ENCODE measurements at places on chromosomes 2 and 18.
A peak's percentile ranks its signal among the peaks of the same experiment; 100 is the strongest.

GRCh38 chr18:3595369-3596273 lies 145.6 kb downstream of the TGIF1 start:
- peak; percentile 66 for DNase-seq

DNA sequence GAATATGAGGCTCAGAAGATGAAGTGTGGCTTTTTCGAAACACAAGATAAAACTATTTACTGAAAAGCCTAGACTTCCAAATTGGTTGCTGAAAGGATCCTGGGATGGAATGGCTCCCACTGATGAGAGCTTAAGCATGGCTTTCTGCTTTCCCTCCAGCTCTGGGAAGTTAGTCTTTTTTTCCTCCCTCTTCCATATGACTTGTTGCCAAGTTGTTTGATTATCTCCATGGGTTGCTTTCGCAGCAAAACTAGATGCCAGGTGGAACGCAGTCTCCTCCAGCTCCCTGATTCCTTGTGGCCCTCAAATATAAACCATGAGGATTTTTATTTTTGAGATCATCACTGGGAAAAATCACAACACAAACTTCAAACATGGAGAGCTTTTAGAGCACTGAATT lies 276.5 kb downstream of the LRRTM1 start:
- DNase-seq: no peak

- no peak for DNase-seq
Observed at GRCh38 chr2:207632575-207633493, 7.6 kb upstream of the METTL21A start.

DNA sequence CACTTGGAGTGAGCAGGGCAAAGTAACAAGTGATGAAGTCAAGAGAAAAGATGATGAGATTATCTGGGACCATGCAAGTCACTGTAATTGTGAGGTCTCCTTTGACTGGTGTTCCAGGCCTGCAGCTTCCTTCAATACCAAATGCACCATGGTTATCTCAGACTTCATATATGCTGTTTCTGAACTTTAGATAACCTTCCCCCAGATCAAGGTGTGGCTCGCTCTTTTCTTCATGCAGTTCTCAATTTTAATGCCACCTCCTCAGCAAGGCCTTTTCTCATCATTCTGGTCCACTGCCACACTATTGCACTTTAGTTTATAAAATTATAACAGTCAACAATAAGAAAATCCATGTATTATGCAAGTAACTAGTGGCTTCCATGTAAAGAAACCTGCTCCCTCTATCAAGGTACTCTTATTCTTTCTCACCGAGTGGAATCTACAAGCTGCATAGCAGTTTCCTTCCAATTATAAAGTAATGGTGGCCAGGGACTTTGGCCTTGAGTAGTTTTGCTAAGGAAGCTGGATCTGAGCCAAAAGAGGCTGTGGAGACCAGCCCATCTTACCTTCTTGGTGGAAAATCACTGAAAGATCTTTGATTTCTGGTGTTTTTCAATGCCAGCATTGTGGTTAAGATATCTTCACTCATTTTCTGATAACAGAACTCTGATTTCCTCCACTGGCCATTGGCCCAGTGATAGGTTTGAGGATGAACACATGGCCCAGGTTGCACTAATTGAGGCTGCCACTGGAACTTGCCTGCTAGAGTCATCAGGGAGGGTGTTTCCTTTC lies 113.6 kb downstream of the KCNE4 start:
- DNase-seq: no peak

GRCh38 chr18:74422541-74422940 lies 34.6 kb downstream of the DIPK1C start:
- DNase-seq: no peak

DNA sequence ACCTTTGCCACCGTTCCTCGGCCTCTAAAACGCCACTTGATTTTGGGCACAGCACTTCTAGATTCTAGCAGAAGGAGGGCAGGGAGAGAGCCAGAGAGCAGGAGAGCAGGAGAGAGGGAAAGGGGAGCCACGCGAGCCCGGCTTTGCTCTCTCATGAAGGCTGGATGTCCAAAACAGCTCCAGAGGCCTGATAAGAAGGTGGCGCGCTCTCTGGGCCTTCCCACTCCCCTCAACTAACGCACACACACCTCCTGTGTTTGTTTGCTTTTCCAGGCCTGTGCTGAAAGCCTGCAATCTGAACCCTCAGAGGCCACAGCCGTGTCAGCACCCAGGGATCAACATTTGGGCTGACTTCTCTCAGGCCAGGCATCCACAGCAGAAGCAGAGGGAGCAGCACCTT lies 184.8 kb upstream of the SOX11 start:
- no peak for DNase-seq

DNA sequence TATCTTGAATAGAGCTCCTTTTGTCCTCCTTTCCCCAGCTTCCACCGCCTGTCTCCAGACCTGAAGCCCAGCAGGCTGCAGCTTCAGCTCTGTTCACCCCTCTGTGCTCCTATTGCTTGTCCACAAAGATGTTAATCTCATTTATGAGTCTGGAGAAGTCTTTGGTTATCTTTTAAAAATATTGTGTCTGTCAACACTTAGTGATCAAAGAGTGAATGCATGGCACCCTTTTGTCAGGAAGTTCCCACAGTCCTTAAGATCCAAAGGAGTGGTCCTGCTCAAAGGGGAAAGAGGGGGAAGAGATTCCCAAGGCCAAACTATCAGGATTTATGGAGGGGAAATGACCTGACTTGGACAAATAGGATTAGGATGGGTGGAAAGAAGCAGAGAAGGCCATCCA lies 118.9 kb downstream of the ACAA2 start:
- no peak for DNase-seq

DNA sequence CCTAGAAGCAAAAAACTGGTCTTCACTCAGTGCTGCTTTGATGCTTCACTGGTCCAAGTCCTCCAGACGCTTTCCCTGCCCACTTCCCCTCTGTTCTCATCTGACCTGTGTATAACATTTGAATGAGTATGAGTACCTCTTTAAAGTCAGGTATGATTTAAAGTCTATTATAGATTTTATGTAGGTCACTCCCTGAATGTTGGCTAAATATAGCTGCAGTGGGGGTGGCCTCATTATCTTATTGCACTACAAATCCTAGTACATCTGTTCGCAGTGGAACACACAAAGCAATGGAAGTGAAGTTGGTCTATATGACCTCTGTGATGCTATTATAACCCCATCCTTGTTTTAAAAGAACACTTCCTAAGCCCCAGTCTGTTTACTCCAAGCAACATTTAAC lies 33.2 kb downstream of the ARHGEF33 start:
- DNase-seq: no peak

GRCh38 chr2:208511016-208511415 lies 104.4 kb downstream of the PTH2R start:
- DNase-seq: no peak

- DNase-seq: no peak
Observed at GRCh38 chr18:332721-333510, 65.1 kb upstream of the THOC1 start.

DNA sequence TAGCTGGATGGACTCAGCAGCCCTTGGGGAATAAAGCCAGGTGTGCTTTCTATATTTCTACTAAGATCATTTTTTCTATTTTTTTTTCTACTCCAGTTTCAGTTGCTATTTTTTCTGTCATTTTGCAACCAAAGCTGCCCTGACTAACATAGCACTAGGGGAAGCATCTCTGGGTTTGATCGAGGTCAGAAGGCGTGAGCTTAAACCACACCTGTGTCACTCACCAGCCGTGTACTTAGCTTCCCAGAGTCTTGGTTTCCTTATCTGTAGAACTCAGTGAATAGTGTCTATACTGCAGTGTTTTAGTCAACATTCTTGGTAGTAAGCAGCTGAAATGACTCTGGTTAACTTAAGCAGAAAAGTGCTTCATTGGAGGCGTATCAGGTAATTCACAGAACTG lies 489.6 kb upstream of the SPRED2 start:
- DNase-seq: no peak

DNA sequence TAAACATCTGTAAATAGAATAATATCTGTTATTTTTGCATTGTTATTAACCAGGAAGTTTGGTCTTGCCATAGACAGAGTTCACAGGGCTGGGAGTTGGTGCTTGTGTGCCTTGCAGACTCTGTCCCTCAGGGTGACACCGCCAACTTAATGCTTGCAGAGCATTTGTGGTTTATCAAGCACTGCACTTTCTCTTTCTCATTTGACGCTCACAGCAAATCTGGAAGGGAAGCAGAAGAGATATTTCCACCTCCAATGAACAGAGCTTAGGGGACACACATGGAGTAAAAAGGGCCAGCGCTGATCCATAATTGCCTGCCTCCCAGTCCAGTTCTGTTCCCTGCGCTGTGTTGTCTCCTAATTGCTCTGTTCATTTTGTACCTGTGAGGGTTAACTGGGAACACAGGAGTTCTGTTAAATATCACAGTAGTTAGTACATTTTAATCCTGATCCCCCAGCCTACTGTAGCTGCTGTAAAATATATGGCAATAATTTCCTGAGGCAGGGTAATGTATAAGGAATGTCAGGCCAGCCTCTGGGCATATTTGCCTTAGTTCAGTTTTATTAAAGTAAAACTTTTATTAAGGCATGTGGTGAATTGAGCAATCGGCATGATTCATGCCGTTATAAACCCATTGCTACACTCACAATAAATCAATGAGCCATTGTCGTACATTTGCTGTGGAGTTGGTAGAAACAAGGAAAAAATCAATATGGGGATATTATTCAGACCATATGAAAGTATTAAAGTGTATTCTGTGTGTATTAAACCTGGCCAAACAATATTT lies 182.5 kb upstream of the OSR1 start:
- no peak for DNase-seq

GRCh38 chr2:79717364-79718007 lies 204.6 kb downstream of the CTNNA2 start:
- no peak for DNase-seq

DNA sequence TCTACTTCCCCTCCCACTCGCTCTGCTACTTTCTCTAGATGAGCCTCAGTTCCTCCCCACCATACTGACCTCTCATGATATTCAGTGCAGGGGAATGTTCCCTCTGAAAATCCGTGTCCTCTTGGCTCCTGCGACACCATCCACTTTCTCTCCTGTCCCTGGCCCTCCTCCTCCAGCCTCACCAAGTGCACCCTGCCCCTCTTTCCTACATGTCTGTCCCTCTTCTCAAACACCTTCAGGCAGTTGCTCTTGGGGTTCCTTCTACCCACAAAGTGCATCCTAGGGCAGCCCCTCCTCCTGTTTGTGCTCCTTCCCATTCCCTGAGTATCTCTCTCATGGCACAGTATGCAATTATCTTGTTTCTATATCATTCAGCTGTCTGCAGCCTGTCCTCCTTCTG lies 246.4 kb upstream of the RAB6C start:
- DNase-seq: no peak

GRCh38 chr18:63869851-63870250 lies 17.7 kb upstream of the SERPINB2 start:
- DNase-seq: no peak

DNA sequence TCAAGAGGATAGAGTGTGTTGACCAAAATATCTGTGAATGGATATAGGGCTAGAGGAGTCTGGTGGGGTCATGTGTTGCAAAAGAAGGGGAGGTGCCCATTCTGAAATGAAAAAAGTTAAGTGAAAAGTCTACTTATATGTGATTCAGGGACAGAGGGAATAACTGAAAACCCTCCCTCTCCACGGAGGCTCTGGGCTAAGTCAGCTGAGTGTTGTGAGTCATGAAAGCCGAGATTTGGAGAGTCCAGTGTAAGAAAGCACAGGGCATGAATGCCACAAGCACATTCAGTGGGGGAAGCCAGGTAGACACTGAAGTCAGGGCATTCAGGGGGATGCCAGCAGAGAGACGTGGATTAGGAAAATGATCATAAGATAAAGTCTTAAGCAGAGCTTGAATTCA lies 871.9 kb downstream of the TSN start:
- DNase-seq: no peak

GRCh38 chr18:26630596-26630995 lies 82.2 kb upstream of the KCTD1 start:
- DNase-seq: no peak

- DNase-seq: no peak
Observed at GRCh38 chr2:165757906-165758675, 36.0 kb downstream of the GALNT3 start.

DNA sequence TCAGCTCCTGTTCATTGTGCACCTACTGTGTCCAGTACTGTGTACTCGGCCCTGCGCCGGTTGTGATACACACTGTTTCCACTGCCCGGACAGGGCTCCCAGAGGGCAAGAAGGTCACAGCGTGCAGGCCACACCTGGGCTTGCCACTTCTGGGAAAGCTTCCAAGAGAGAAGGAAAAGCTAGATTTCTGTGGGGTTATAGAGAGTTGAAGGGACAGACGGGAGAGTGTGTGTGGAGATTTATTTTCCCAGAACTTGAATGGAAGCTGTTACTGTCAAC lies 3.8 kb upstream of the CNDP1 start:
- DNase-seq: no peak

DNA sequence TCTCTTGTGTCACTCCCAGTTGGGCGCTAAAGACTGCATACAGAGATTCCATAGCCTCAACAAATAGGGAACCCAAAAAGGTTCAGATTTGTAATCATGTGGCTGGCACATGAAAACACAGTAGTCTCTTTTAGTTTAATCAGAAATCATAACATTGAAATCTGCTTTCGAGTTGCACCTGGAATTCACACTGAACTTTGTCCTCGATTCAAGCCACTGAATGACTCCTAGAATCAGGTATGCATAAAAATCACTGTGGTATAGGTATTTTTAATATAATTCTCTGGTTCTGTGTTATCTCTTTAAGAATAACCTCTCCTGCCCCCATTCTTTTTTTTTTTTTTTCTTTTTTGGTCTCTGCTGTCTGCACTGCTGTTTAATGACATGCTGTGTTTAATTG lies 150.2 kb downstream of the KCNH7 start:
- DNase-seq: no peak

- no peak for DNase-seq
Observed at GRCh38 chr2:84214455-84214854, 244.6 kb downstream of the SUCLG1 start.

DNA sequence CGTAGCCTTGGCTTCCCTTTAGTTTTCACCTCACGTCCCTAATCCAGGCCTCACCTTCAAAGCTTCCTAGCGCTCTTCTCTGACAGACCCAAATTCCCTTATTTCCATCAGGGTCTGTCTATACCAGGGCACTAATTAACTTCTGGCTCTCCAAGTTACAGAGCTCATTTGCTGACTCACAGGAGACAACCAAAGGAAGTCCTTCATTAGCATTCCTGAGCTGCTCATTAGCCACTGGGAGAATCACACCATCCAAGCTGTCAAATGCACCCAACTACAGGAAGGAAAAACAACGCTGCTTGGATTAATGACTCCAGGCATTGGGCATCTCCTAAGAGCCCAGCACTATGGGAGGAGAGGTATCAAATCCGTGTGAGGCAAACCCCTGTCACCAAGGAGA lies 109.8 kb upstream of the ALK start:
- no peak for DNase-seq

GRCh38 chr2:171056307-171056706 lies 104.4 kb downstream of the TLK1 start:
- no peak for DNase-seq

DNA sequence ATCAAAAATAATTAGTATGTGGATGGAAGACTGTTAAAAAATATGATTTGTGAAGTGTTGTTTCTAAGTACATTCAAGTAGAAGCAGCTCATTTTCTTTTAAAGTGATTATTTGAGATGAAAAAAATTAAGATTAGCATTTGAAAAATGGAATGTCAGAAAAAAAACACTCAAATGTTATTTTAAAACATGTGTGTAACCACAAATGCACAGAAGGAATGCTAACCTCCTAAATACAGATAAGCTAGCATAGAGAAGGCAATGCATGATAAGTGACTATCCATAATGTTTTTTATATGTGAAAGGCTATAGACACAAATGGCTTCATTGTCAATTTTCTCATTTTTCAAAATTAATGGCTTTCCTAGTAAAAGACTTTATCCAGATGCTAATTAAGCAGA lies 198.9 kb downstream of the NYAP2 start:
- no peak for DNase-seq

GRCh38 chr2:215536510-215536909 lies 100.6 kb upstream of the FN1 start:
- no peak for DNase-seq

- no peak for DNase-seq
Observed at GRCh38 chr2:17630089-17630488, 89.6 kb downstream of the VSNL1 start.
